ENCODE measurements at places on chromosomes 4 and X.

- DNase-seq, result no peak
Observed at GRCh38 chr4:4631150-4631549, 89.3 kb upstream of the STX18 start.

- DNase-seq, result no peak
Observed at GRCh38 chr4:70801265-70801809, 38.4 kb downstream of the GRSF1 start.

DNA sequence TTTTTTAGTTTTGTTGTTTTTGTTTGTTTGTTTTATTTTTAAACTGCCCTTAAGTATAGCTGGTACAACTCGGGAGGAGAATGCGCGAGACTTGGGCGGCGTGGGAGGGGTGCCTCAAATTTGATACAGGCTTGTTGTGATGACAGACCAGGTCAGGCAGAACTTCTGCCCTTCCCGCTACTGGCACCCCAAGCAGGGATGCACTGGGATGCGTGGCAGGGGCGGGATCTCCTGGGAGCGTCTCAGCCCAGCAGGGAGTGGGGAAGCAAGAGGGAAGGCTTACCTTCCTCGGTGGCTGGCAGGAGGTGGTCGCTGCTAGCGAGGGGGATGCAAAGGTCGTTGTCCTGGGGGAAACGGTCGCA is 851 bp downstream of the SFRP2 start:
- no peak for DNase-seq

DNA sequence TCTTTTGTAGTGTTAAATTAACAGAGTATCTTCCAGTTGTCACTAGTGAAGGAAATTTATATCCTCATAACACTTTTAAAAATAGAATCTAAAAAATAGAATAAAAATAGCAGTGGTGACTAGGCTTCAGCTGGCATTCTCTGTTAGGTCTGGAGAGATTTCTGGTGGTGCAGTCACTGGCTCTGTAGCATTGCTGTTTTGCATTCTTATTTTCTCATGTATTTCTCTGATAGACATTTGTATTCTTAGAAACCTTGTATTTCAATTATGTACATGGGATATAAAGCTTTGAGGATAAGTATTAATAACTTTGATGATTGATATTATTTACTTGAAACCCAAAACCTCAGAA is 87.6 kb downstream of the TMEM131L start:
- DNase-seq, result no peak

- no peak for DNase-seq
Observed at GRCh38 chrX:123988423-123989111, 27.1 kb downstream of the STAG2 start.
